Activated naive CD4-positive, alpha-beta T cell treated with Interleukin-2 at 50 U/mL for 16 hours (primary cell): ENCODE measurements at places on chromosomes 13 and 19.

DNA sequence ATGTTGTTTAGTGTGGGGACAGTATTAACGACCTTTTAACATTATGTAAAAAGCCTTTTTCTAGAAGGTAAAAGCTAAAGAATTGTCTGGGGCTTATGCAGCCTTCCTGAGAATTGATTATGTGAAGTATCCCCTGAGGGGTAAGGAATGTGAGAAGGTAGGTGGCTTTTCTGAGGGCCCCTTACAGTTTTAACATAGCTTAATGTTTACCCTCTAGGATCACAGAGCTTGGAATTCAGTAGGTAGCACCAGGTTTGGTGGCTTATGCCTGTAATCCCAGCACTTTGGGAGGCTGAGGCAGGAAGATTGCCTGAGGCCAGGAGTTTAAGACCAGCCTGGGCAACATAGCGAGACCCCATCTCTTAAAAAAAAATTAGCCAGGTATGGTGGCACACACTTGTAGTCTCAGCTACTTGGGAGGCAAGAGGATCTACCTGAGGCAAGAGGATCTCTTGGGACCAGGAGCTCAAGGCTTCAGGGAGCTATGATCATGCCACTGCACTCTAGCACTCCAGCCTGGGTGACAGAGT, 101.3 kb downstream of the OLFM4 start:
- DNase-seq: no peak

DNA sequence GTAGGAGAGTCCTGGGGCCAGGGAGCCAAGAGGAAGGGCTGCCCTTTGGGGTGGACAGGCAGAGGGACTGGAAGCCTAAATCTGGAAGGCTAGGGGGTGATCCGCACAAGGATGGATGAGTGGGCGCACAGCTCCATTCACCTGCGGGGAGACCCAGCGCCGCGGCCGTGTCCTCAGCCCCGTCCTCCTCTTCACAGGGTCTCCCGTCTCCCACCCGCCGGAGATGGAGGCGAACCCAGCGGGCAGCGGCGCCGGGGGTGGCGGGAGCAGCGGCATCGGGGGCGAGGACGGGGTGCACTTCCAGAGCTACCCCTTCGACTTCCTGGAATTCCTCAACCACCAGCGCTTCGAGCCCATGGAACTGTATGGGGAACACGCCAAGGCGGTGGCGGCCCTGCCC, 7.9 kb downstream of the ZNF865 start:
- no peak for DNase-seq

- DNase-seq: no peak
These were observed 57.6 kb upstream of the ZNF507 start for GRCh38 chr19:32287811-32288227.

DNA sequence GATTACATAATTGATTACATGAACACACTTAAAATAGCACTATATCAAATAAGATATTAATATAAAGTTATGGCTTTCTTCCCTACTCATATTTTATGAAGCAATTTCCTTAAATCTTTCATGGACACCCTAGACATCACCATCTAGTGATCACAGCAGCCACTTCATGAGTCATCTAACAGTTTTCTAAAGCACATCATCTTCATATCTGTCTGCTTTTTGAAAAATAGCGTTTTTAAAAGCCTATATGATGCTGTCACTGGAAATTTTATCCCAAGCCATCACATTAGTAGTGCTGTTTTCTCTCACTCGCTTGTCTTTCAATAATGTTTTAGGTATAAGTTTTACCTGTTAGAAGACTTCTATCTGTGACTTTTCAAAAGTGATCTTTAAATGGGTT, 326.1 kb downstream of the SLITRK6 start:
- DNase-seq: no peak

GRCh38 chr19:30565636-30566035, 193.5 kb downstream of the ZNF536 start:
- no peak for DNase-seq

GRCh38 chr13:76516013-76516412, 370.2 kb downstream of the KCTD12 start:
- no peak for DNase-seq

GRCh38 chr13:100917011-100917410, 242.4 kb upstream of the TMTC4 start:
- DNase-seq: no peak

DNA sequence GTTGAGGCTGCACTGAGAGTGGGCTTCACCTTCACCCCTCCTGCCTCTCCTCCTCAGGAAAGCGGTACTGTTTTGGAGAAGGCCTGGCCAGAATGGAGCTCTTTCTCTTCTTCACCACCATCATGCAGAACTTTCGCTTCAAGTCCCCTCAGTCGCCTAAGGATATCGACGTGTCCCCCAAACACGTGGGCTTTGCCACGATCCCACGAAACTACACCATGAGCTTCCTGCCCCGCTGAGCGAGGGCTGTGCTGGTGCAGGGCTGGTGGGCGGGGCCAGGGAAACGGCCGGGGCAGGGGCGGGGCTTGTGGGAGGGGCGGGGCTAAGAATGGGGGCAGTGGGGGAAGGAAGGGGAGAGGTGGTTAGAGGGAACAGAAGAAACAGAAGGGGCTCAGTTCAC, 7.5 kb downstream of the CYP2A13 start:
- DNase-seq: no peak
